Astrocyte (in vitro differentiated cells and primary cell): ENCODE measurements at places on chromosomes 16 and 17. TPM values are rescaled to one million over a fixed set of nuclear protein-coding genes. Genes with fewer than 3 reads are reported as not detected.

GRCh38 chr16:49343291-49343690, 30.3 kb upstream of the C16orf78 start:
- H3K27me3 ChIP-seq: no peaks in the 10 kb centered on the region
- no peak for DNase-seq

DNA sequence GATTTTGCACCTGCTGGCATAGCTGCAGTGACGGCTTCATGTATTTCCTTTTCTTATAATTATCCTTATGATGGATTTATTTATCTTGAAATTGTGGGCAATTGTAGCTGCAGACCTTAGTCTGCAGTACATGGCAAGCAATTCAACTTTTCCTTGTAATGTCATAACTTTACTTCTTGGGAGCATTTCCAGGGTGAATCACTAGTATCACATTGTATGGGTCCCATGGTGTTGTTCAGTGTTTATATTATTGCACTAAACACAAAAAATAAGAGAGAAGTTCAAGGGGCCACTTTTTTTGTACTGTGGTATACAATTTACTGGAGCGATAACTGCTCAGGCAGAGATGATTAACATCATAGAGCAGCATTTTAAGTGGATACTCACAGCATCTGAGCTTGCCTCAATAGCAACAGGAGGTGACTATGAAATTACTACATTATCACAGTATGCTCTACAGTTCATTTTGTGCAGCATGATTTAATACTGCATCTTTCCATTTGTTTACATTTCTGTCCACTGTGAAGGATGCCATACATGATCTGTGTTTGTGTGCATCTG, 169.5 kb downstream of the STX8 start:
- H3K27ac ChIP-seq: no peak overlapping the region
- no peaks in the 10 kb centered on the region for H3K36me3 ChIP-seq
- no peak for DNase-seq

IFI35 gene
- 60.5 and 72.8 TPM in 2 replicates for total RNA-seq

KRT24 gene
- not detected in 2 replicates for total RNA-seq

SLC16A6 gene
- 0.34 and 0.62 TPM in 2 replicates for total RNA-seq

GRCh38 chr16:67248401-67249177, at the start of gene SLC9A5:
Gene SLC9A5 (plus strand): TSS chr16:67248979. CDS start chr16:67249015, 36 bp downstream.
- H3K4me3 ChIP-seq: peak within 1 kb of the TSS; percentile 63
- no peaks in the 10 kb centered on the region for H3K27me3 ChIP-seq
- DNase-seq: no peak
- peaks cover 45% of the 10 kb centered on the region for H3K4me1 ChIP-seq

GRCh38 chr17:2087597-2088211, 32.8 kb downstream of the HIC1 start:
- peak overlapping the region; percentile 66 for H3K27ac ChIP-seq
- peaks cover 68% of the 10 kb centered on the region for H3K4me1 ChIP-seq
- no peak overlapping the region for H3K4me3 ChIP-seq
- peaks cover 2% of the 10 kb centered on the region for H3K36me3 ChIP-seq
- DNase-seq: peak; percentile 50
- no peaks in the 10 kb centered on the region for H3K27me3 ChIP-seq

KATNIP gene
- total RNA-seq: 18.1 and 21.1 TPM in 2 replicates

DNA sequence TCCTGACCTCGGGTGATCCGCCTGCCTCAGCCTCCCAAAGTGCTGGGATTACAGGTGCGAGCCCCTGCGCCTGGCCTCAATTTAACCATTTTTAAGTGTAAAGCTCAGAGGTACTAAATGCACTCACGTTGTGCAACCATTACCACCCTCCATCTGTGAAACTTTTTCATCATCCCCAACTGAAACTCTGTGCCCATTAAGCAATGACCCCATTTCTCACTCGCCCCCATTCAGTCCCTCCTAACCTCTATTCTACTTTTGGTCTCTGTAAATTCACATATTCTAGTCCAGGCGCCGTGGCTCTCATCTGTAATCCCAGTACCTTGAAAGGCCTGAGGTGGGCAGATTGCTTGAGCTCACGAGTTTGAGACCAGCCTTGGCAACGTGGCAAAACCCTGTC, 8.3 kb upstream of the SPNS3 start:
- H3K27me3 ChIP-seq: no peaks in the 10 kb centered on the region
- no peak for DNase-seq
- H3K4me1 ChIP-seq: no peaks in the 10 kb centered on the region
- H3K36me3 ChIP-seq: no peaks in the 10 kb centered on the region
- no peak overlapping the region for H3K4me3 ChIP-seq
- no peak overlapping the region for H3K27ac ChIP-seq

NTN3 gene
- 1.1 and 1.3 TPM in 2 replicates for total RNA-seq

DNA sequence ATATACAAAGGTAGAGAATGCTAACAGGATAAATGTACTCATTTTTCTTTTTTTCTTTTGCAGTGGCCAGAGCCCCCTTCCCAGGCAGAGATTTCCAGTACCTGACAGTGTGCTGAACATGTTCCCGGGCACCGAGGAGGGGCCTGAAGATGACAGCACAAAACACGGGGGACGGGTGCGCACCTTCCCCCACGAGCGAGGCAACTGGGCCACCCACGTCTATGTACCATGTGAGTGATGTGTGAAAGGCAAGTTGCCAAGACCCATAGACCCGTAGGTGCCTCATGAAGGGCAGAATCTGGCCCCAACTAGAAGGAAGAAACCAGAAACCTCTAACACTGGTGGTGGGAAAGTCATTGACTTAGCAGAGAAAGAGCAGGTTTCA, 1.2 kb downstream of the USB1 start:
- peaks cover 4% of the 10 kb centered on the region for H3K36me3 ChIP-seq
- no peaks in the 10 kb centered on the region for H3K27me3 ChIP-seq
- peaks cover 29% of the 10 kb centered on the region for H3K4me1 ChIP-seq
- no peak overlapping the region for H3K4me3 ChIP-seq
- DNase-seq: no peak
- no peak overlapping the region for H3K27ac ChIP-seq

DNA sequence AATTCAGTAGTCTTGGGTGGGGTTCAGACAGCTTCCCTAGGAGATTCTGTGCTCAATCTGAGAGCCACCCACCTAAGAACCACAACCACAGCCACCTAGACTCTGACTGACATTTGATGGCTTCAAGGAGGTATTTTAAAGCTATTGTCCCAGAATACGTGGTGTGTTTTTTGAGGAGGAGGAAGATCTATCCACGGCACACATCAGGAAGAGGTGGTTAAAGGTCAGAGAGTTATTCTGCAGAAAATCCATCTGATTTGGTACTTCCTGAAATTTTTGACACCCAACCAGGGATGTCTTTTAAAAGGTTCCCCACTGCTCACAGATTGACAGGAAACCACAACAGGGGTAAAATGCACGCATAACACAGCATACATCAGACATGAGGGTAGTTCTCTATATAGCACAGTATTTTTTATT, 25.1 kb downstream of the SMARCE1 start:
- peaks cover 5% of the 10 kb centered on the region for H3K36me3 ChIP-seq
- no peak overlapping the region for H3K4me3 ChIP-seq
- peaks cover 4% of the 10 kb centered on the region for H3K27me3 ChIP-seq

DNA sequence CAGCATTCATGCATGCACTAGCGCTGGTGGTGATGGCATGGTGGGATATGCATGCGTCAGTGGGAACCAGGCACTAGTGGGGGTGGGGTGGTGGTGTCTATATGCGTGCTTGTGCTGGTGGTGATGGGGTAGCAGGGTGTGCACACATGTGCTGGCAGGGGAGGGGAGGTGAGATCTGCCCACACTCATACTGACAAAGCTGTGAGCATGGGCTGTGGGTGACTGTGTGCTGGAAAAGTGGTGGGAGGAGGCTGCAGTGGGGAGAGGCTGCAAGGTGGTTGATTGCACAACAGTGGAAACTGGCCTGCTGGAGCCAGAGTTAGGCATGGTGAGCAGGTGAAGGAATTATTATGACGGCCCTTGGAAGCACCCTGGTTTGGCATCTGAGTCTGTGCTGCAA, 31.3 kb upstream of the TEKT1 start:
- no peaks in the 10 kb centered on the region for H3K36me3 ChIP-seq
- no peaks in the 10 kb centered on the region for H3K4me1 ChIP-seq
- no peak overlapping the region for H3K27ac ChIP-seq
- no peak for DNase-seq
- H3K4me3 ChIP-seq: no peak overlapping the region

GRCh38 chr16:19898924-19899604, 14.4 kb upstream of the GPRC5B start:
- no peaks in the 10 kb centered on the region for H3K36me3 ChIP-seq
- no peaks in the 10 kb centered on the region for H3K27me3 ChIP-seq
- H3K27ac ChIP-seq: no peak overlapping the region
- DNase-seq: no peak
- H3K4me1 ChIP-seq: no peaks in the 10 kb centered on the region

CLCN7 gene
- 66.7 and 67.2 TPM in 2 replicates for total RNA-seq

DNA sequence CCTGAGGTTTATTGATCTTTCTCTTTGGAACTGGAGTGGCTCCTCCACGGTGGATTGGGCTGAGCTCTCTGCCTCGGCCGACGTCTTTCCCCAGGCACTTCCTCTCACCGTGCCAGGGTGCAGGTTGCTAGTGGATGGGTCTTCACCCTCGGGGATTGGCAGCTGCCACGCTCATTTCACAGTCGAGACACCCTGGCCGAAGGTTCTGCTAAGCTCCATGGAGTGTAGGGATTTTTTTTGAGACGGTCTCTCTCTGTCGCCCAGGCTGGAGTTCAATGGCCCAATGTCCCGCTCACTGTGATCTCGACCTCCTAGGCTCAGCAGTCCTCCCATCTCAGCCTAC, 280.8 kb downstream of the SEC14L1 start:
- H3K4me3 ChIP-seq: no peak overlapping the region
- H3K27ac ChIP-seq: peak overlapping the region; percentile 70
- peaks cover 76% of the 10 kb centered on the region for H3K4me1 ChIP-seq
- H3K36me3 ChIP-seq: no peaks in the 10 kb centered on the region
- H3K27me3 ChIP-seq: no peaks in the 10 kb centered on the region

GRCh38 chr17:44307387-44308186, 814 bp upstream of the RUNDC3A start:
- H3K27ac ChIP-seq: no peak overlapping the region
- no peak overlapping the region for H3K4me3 ChIP-seq
- peak; percentile 10 for DNase-seq

DNA sequence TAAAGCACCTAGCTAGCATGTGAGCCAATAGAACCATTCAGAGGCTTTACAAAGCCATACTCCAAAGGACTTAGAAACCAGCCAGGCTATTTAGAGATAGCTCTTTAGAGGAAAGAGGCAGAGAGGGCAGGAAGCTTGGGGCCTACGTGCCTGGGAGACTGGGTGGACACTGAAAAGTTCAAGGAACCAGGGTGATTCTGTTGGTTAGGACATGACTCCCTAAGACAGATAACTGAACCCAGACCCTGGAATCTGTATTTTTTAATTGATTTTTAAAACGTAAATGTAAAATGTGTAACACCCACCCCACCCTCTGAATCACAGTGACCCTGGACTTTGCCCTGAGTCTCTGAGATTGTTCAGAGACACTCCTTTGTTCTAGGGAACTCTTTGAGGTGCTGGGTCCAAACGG, 16.1 kb upstream of the GNA13 start:
- no peaks in the 10 kb centered on the region for H3K27me3 ChIP-seq
- H3K4me1 ChIP-seq: no peaks in the 10 kb centered on the region
- no peak overlapping the region for H3K27ac ChIP-seq

PLLP gene
- 0.14 and 0.93 TPM in 2 replicates for total RNA-seq

ADAD2 gene
- not detected in 2 replicates for total RNA-seq

- H3K4me1 ChIP-seq: peaks cover 6% of the 10 kb centered on the region
- DNase-seq: peak; percentile 64
- H3K4me3 ChIP-seq: no peak overlapping the region
Measured at GRCh38 chr17:78598013-78598471, 20.8 kb upstream of the DNAH17 start.

- DNase-seq: no peak
- H3K4me1 ChIP-seq: peaks cover 6% of the 10 kb centered on the region
- peak within 1 kb of the TSS; percentile 63 for H3K4me3 ChIP-seq
- H3K27me3 ChIP-seq: peaks cover 5% of the 10 kb centered on the region
- no peaks in the 10 kb centered on the region for H3K36me3 ChIP-seq
- H3K27ac ChIP-seq: no peak within 1 kb of the TSS
Measured at GRCh38 chr17:28405632-28406472, at the start of gene SLC46A1. Gene SLC46A1 (minus strand): TSS chr17:28406212. CDS start chr17:28406114, 98 bp downstream.

PRAC1 gene
- total RNA-seq: not detected in 2 replicates

DNA sequence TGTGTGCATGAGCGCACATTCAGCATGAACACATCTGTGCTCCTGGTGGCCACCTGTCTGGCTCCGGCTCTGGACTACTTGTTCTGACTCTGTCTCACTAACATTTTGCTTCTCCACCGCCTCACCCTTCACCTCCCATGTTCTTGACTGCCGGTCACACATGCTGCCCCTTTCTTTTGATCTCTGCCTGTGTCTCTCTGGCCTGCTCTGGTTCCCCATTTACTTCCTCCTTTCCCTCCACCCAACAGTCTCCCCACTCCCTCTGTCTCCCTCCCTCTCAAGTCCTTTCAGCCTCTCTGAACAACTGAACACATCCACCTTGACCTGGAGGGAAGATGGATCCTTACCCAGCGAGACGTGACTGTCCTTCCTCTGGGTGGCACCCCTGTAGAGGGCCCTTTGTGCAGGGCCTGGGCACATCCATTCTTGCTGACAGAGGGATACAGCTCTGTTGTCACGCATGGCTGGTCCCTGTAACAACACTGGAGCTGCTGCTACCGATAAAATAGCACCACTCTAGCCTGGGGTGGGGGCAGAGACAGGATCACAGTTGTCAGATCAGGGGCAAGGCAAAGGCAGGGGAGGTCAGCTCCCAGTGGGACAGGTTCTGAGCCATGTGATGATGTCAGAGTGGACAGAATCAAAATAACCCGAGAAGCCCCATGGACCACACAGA, 11.0 kb downstream of the ZSCAN32 start:
- H3K27me3 ChIP-seq: no peaks in the 10 kb centered on the region
- DNase-seq: no peak
- H3K4me3 ChIP-seq: no peak overlapping the region
- no peak overlapping the region for H3K27ac ChIP-seq
- peaks cover 12% of the 10 kb centered on the region for H3K36me3 ChIP-seq

DNA sequence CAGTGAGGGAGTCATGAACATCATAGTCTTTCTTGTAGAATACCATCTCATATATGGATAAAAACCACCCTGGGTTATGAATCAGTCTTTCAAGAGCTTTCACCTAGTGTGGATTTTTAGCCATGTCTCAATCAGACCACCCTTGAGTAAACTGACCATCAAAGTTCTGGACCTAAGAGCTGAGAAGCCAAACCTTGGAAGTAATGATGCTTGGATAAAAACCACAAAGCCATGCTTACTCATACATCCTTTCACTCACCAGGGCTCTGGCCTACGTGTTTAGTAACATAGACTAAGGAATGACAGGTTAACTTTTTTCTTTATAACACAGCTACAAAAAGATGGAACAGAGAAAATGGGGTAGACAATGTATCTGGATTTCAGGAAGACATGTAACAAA, 167.2 kb downstream of the STX8 start:
- H3K4me1 ChIP-seq: peaks cover 18% of the 10 kb centered on the region
- no peak overlapping the region for H3K4me3 ChIP-seq
- H3K27ac ChIP-seq: no peak overlapping the region
- DNase-seq: peak; percentile 93
- no peaks in the 10 kb centered on the region for H3K27me3 ChIP-seq

GRCh38 chr17:40563220-40564052, 1.8 kb downstream of the CCR7 start:
- DNase-seq: no peak
- no peak overlapping the region for H3K27ac ChIP-seq
- H3K27me3 ChIP-seq: peaks cover 35% of the 10 kb centered on the region
- H3K4me1 ChIP-seq: peaks cover 15% of the 10 kb centered on the region
- no peak overlapping the region for H3K4me3 ChIP-seq
